Sigmoid colon (tissue), 7 donors: ENCODE measurements at places on chromosomes 12 and 14. TPM values are rescaled to one million over a fixed set of nuclear protein-coding genes. Genes with fewer than 3 reads are reported as not detected.

Gene PLA2G1B
- total RNA-seq = not detected

Gene C12orf42
- total RNA-seq = not detected

DNA sequence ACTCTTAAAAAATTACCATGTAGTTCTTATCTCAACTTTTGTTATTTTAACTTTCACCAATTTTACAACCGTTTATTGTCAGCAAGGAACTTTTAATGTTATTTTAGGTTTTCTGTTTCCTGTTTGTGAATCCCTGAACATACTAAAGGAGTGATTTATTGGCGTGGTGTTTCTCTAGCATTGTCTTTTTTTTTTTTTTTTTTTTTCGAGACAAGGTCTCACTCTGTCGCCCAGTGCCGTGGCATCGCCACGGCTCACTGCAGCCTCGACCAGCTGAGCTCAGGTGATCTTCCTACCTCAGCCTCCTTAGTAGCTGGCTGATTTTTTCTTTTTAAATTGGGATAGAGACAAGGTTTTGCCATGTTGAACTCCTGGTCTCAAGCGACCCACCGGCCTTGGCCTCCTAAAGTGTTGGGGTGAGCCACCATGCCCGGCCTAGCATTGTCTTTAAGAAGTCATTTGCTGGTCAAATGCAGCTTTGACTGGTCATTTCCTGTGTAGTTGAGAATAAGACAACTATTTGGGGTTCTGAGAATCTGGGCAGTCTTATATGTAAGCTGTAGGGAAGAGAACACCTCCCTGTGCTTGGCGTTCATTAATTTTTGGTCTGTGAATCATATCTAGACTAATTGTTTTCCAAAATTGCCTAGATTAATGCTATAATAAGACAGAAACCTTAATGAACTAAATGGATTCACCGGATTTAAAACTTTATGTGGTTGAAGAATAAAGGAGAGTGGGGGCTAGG is 2.1 kb downstream of the WASHC4 start:
- H3K36me3 ChIP-seq = no peaks in the 10 kb centered on the region
- H3K4me1 ChIP-seq = no peaks in the 10 kb centered on the region
- H3K4me3 ChIP-seq = no peak overlapping the region
- no peaks in the 10 kb centered on the region for H3K27me3 ChIP-seq
- H3K27ac ChIP-seq = peak overlapping the region; percentile 98
- DNase-seq = no peak

- H3K36me3 ChIP-seq = no peaks in the 10 kb centered on the region
- H3K27ac ChIP-seq = no peak overlapping the region
- H3K4me1 ChIP-seq = no peaks in the 10 kb centered on the region
These were observed 18.4 kb upstream of the SRGAP1 start for GRCh38 chr12:63826006-63826585.

GRCh38 chr12:116227811-116228210 is 49.7 kb downstream of the MED13L start:
- H3K4me3 ChIP-seq = no peak overlapping the region
- no peak for DNase-seq
- H3K4me1 ChIP-seq = peaks cover 14% of the 10 kb centered on the region
- H3K27ac ChIP-seq = no peak overlapping the region
- H3K36me3 ChIP-seq = no peaks in the 10 kb centered on the region

DNA sequence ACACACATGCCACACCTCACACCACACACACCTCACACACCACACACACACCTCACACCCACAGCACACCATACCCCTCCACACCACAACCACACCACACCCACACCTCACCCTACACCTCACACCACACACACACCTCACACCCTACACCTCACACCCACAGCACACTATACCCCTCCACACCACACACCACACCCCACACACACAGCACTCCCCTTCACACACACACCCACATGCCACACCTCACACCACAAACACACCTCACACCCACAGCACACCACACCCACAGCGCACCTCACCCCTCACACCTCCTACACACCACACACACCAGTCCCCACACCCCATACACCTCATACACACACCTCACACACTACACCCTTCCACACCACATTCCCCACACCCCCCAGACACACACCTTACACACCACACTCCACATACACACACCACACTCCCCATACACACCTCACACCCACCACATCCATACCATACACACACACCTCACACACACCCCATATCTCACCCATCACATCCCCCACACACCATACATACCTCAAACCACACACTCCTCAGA is 80.0 kb downstream of the ACTN1 start:
- no peak overlapping the region for H3K4me3 ChIP-seq
- no peaks in the 10 kb centered on the region for H3K4me1 ChIP-seq
- H3K27me3 ChIP-seq = no peaks in the 10 kb centered on the region
- DNase-seq = no peak
- peaks cover 20% of the 10 kb centered on the region for H3K36me3 ChIP-seq
- peak overlapping the region; percentile 100 for H3K27ac ChIP-seq

- no peaks in the 10 kb centered on the region for H3K27me3 ChIP-seq
- no peak overlapping the region for H3K27ac ChIP-seq
- H3K4me1 ChIP-seq = no peaks in the 10 kb centered on the region
- H3K36me3 ChIP-seq = no peaks in the 10 kb centered on the region
These were observed 245.0 kb upstream of the PWP1 start for GRCh38 chr12:107440606-107441005.

- peaks cover 5% of the 10 kb centered on the region for H3K27me3 ChIP-seq
- no peak overlapping the region for H3K4me3 ChIP-seq
- H3K4me1 ChIP-seq = no peaks in the 10 kb centered on the region
- H3K27ac ChIP-seq = no peak overlapping the region
- no peaks in the 10 kb centered on the region for H3K36me3 ChIP-seq
These were observed 21.5 kb upstream of the ASPG start for GRCh38 chr14:104064003-104064402.

GRCh38 chr12:15200641-15201040 is 20.6 kb downstream of the RERG start:
- H3K27me3 ChIP-seq = no peaks in the 10 kb centered on the region
- H3K27ac ChIP-seq = peak overlapping the region; percentile 41
- no peaks in the 10 kb centered on the region for H3K36me3 ChIP-seq

GRCh38 chr12:4900327-4900726 is 9.4 kb upstream of the KCNA1 start:
- no peak for DNase-seq
- no peak overlapping the region for H3K27ac ChIP-seq

DNA sequence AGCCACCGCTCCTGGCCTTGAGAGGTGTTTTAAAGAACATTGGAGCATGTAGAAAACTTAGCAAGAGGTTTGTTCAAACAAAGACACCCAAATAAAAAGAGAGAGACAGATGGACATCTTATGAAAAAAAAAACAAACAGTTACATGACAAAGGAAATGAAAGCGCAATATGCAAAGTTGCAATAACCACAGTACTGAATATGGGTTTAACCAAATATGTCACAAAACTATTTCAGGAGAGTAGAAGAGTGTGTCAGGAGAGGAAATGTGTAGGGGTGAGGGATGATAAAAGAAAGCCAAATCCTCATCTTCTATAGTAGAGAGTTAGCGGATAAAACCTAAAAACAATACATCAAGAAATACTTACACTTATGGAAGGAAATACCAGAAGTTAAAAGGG is 98.4 kb downstream of the GTF2A1 start:
- no peaks in the 10 kb centered on the region for H3K4me1 ChIP-seq
- H3K27ac ChIP-seq = no peak overlapping the region
- DNase-seq = no peak
- H3K36me3 ChIP-seq = no peaks in the 10 kb centered on the region
- H3K27me3 ChIP-seq = no peaks in the 10 kb centered on the region

GRCh38 chr14:103108749-103109207 is 14.3 kb downstream of the EXOC3L4 start:
- no peaks in the 10 kb centered on the region for H3K36me3 ChIP-seq
- no peak for DNase-seq
- no peak overlapping the region for H3K27ac ChIP-seq
- peaks cover 11% of the 10 kb centered on the region for H3K27me3 ChIP-seq
- no peak overlapping the region for H3K4me3 ChIP-seq

GRCh38 chr14:54789781-54790480 is 112.7 kb downstream of the GCH1 start:
- no peaks in the 10 kb centered on the region for H3K27me3 ChIP-seq
- no peak overlapping the region for H3K4me3 ChIP-seq
- DNase-seq = no peak
- no peaks in the 10 kb centered on the region for H3K4me1 ChIP-seq
- peaks cover 5% of the 10 kb centered on the region for H3K36me3 ChIP-seq

DNA sequence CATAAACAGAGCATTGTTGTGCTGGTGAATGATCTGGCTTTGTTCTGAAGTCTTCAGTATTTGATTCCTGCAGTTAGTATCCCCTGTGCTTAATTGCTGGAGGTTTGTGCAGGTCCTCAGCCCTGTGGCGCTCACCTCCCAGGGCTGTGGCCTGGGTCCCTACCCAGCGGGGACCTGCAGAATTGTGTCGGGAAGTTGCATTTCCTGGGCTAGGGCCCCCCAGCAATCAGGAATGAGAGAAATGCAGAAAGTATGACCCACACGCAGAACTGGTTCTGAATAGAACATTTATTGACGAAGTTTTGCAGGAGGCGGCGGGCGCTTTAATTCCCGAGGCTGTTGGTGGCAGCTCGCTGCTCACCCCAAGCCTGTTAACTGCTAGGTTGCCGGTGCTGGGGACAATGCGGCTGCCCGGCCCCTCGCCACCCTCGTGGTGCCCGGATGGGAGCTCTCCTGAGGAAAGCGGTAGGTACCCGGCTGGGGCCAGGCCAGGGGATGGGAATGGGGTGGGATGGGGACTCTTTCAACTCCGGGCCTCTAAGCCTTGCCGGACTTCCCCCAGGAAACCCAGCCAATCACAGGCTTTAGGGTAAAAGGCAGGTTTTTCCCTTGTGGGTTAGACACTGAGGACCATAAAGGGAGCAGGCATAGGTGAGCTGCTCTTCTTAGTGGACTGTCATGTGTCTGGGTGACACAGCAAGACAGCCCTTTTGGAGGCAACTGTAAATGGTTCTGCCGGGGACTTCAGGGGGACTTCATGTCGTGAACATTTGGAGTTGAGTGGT is 11.6 kb downstream of the PLEKHG3 start:
- no peaks in the 10 kb centered on the region for H3K4me1 ChIP-seq
- peak overlapping the region; percentile 85 for H3K27ac ChIP-seq
- H3K36me3 ChIP-seq = no peaks in the 10 kb centered on the region
- no peaks in the 10 kb centered on the region for H3K27me3 ChIP-seq
- DNase-seq = peak; percentile 71
- H3K4me3 ChIP-seq = peak overlapping the region; percentile 22

DNA sequence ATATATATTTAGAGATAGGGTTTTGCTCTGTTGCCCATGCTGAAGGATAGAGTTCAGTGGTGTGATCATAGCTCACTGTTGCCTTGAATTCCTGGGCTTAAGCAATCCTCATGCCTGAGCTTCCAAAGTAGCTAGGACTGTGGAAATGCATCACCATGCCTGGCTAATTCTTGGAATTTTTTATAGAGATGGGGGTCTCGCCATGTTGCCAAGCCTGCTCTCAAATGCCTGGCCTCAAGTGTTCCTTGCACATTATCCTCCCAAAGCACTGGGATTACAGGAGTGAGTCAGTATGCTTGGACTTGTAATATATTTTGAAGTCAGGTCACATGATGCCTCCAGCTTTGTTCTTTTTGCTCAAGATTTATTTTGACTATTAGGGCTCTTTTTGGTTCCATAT is 178.0 kb downstream of the RPAP3 start:
- H3K36me3 ChIP-seq = no peaks in the 10 kb centered on the region
